ENCODE measurements at places on chromosomes 2 and 18. TPM values are rescaled to one million over a fixed set of nuclear protein-coding genes. Genes with fewer than 3 reads are reported as not detected.

LAMA3 gene
- 19.1 TPM for total RNA-seq

LRRTM1 gene
- total RNA-seq, result not detected

IGFBP5 gene
- total RNA-seq, result 928 TPM

ABCB6 gene
- 67.8 TPM for total RNA-seq

CD8B2 gene
- total RNA-seq, result not detected

LHCGR gene
- total RNA-seq, result not detected

VIT gene
- 2.0 TPM for total RNA-seq

MROH2A gene
- total RNA-seq, result under 0.01 TPM

NEMP2 gene
- 6.0 TPM for total RNA-seq

TMX3 gene
- total RNA-seq, result 104 TPM

CTAGE1 gene
- not detected for total RNA-seq

DSG4 gene
- not detected for total RNA-seq

GATA6 gene
- 28.6 TPM for total RNA-seq

GALNT5 gene
- total RNA-seq, result 26.9 TPM

TWIST2 gene
- total RNA-seq, result 45.2 TPM

IGFBP2 gene
- 4.7 TPM for total RNA-seq

OBSL1 gene
- 37.8 TPM for total RNA-seq

ASB3 gene
- 23.3 TPM for total RNA-seq

HTR2B gene
- total RNA-seq, result 6.0 TPM

VSNL1 gene
- not detected for total RNA-seq

TLX2 gene
- not detected for total RNA-seq
